Activated T-cell treated with anti-CD3 and anti-CD28 coated beads, Interleukin-2, amount 50 U/mL, for 72 hours (primary cell): ENCODE measurements at places on chromosomes 2 and 18. TPM values are rescaled to one million over a fixed set of nuclear protein-coding genes. Genes with fewer than 3 reads are reported as not detected.

KCNJ13 gene
- not detected for total RNA-seq

SH2D6 gene
- 3.2 TPM for total RNA-seq

MEMO1 gene
- 45.9 TPM for total RNA-seq

DNA sequence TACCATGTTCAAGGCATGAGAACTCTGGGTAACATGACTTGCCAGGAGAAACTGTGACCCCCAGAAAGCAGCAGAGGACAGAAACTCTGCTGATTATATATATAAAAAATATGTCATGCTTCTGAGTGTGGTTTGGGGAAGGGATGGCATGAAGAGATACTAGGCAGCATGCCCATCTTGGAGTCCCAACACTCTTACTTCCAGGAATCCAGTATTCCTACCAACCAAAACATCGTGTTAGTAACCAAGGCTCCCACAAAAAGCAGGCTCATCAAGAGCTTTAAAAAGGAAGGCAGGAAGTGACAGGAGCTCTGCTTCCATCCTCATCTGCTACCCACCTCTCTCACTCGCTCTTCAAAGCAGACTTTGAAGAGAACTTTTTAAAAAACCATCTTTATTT is 31.6 kb upstream of the TWIST2 start:
- H3K36me3 ChIP-seq: no peaks in the 10 kb centered on the region
- no peaks in the 10 kb centered on the region for H3K4me1 ChIP-seq
- DNase-seq: no peak
- H3K27ac ChIP-seq: no peak overlapping the region
- H3K27me3 ChIP-seq: peaks cover 64% of the 10 kb centered on the region

DNA sequence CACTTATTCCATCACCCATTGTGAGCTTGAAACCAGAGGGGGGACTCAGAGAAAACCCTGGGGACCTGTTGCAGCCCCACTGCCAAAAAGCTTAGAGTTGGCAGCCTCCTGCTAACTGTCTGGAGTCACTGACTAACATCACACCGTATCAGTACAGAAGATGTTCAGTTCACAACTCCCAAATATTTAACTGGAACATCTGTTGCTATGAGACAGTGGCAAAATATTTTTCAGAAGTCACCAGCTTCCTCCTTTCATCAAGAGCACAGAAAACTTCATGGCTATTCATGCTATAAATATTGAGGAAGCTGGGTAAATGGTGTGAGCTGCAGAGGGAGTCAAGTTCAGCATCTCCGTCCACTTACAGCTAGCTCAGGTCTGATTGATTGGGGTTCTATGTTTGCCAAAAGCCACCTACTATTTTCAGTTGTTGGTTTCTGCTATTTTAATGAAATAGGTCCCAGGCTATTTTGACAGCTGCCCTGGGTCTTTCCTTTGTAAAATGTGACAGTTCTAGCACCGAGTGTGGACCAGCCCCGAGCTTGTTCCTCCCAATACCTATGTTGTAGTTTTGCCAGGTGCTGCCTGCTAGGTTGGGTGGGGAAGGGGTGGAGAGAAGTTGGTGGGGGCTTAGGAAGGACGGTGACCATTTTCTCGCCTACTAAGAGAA is 9.8 kb downstream of the TUBB6 start:
- no peaks in the 10 kb centered on the region for H3K36me3 ChIP-seq
- H3K4me3 ChIP-seq: no peak overlapping the region
- no peaks in the 10 kb centered on the region for H3K4me1 ChIP-seq
- no peak overlapping the region for H3K27ac ChIP-seq
- no peaks in the 10 kb centered on the region for H3K27me3 ChIP-seq

DNA sequence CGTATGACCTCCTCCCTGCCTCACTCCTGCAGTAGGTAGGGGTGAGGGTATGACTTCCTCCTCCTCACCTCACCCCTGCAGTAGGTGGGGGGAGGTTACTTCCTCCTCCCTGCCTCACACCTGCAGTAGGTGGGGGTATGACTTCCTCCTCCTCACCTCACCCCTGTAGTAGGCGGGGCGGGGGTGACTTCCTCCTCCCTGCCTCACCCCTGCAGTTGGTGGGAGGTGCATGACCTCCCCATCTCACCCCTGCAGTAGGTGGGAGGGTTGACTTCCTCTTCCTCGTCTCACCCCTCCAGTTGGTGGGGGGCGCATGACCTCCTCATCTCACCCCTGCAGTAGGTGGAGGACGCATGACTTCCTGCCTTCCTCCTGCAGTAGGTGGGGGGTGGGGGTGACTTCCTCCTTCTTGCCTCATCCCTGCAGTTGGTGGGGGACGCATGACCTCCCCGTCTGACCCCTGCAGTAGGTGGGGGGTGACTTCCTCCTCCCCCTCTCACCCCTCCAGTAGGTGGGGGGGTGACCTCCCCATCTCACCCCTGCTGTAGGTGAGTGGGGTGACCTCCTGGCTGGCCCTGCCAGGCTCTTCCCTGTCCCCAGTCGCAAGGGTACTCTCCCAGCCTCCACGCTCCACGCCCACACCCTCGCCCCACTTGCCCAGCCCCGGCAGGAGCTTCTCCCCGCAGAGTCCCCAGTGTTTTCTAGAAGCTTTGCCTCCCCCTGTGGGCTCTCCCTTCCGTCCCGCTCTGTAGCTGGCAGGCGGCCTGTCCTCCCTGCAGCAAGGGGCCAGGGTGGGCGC is 39.3 kb downstream of the TSHZ1 start:
- no peak overlapping the region for H3K27ac ChIP-seq
- H3K4me3 ChIP-seq: no peak overlapping the region
- no peaks in the 10 kb centered on the region for H3K36me3 ChIP-seq
- no peaks in the 10 kb centered on the region for H3K27me3 ChIP-seq
- peaks cover 47% of the 10 kb centered on the region for H3K4me1 ChIP-seq

DNA sequence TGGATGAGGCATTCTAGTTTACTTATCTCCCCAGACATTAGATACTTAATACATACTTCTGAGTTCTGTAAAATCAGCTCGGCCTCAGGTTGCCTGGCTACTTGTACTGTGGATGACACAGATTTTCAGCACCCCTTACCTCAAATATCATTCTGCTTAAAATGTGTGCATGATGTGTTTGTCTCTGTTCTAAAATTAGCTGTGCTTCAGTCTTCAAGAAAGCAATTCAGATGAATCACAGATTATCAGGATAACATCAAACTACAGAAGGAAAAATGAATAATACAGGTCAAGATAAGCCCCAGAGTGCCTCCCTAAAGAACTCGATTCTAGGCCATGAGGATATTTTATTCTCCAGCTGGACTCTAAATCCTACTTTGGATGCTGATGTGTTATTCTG is 21.3 kb upstream of the MAPRE2 start:
- no peaks in the 10 kb centered on the region for H3K36me3 ChIP-seq
- H3K4me1 ChIP-seq: peaks cover 4% of the 10 kb centered on the region
- no peak overlapping the region for H3K27ac ChIP-seq
- no peak for DNase-seq

DNA sequence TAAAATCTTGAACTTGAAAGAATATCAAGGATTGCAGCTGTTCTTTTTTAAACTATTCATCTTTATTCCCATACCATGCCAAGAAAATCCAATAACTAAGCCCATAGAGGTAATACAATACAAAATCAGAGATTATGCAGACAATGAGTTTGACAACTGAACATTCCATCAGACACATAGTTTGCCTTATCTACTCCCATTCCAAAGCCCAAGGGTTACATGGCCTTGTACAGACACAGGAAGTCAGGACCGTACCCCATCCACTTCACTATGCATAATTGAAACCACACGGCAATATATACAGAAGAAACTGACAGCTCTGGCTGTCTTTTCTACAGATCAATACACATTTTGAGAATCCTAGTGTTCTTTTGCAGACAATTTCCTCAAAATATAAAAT is 181.3 kb downstream of the TMX3 start:
- no peaks in the 10 kb centered on the region for H3K36me3 ChIP-seq
- no peak overlapping the region for H3K27ac ChIP-seq
- no peak for DNase-seq
- H3K4me1 ChIP-seq: no peaks in the 10 kb centered on the region
- H3K4me3 ChIP-seq: no peak overlapping the region

- H3K27me3 ChIP-seq: no peaks in the 10 kb centered on the region
- no peak overlapping the region for H3K27ac ChIP-seq
- H3K4me3 ChIP-seq: no peak overlapping the region
- no peaks in the 10 kb centered on the region for H3K36me3 ChIP-seq
- H3K4me1 ChIP-seq: peaks cover 5% of the 10 kb centered on the region
Measured at GRCh38 chr2:127003070-127003800, 103.7 kb downstream of the BIN1 start.

DNA sequence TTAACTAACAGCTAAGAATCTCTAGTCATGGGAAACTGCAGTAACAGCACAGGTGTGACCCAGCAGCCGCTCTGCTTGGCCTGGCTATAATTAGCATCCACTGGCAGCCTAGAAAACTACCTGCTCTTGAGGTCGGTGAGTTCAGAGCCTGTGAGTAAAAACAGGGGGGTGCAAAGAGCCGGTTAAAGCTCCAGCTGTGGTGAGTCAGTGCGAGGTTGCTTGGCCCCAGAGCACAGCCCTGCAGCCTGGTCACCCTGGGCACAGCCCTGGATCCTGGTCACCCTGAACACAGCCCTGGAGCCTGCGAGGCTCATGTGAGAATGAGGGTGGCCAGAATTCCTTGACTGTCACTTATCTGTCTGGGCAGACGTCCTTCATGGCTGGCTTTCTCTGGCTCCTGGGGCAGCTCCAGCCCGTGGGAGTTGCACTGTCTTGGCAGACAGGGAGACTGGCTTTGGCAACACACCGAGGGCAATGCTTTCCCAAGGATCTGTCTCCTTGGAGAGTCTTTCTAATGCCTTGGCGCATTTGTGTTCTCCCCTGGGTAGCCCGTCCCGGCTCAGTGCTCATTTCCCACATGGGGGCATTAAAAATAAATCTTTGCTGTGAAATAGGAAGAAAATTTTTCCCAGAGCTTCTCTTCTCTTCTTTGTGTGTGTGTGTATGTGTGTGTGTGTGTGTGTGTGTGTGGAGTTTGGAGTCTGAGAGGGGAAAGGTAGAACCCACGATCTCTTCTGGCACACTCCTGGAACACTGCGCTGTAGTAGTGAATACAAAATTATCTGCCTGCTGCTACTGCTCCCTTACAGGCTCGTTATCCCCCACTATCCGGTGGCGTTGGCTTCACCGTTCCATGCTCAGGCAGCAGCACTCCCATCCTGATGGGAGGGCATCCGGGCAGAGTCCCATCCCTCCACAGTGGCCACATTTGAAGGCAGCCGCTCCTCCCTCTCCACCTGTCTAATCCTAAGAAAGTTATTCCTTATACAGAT is 250.2 kb upstream of the MEX3C start:
- peaks cover 21% of the 10 kb centered on the region for H3K27me3 ChIP-seq
- no peak overlapping the region for H3K4me3 ChIP-seq

- no peak overlapping the region for H3K27ac ChIP-seq
- no peak for DNase-seq
- H3K27me3 ChIP-seq: no peaks in the 10 kb centered on the region
- no peak overlapping the region for H3K4me3 ChIP-seq
- peaks cover 64% of the 10 kb centered on the region for H3K4me1 ChIP-seq
- H3K36me3 ChIP-seq: peaks cover 70% of the 10 kb centered on the region
Measured at GRCh38 chr2:111128096-111128495, 7.4 kb downstream of the BCL2L11 start.

- no peaks in the 10 kb centered on the region for H3K36me3 ChIP-seq
- H3K4me3 ChIP-seq: no peak overlapping the region
- no peak overlapping the region for H3K27ac ChIP-seq
- no peak for DNase-seq
- peaks cover 7% of the 10 kb centered on the region for H3K4me1 ChIP-seq
Measured at GRCh38 chr2:75208738-75209137, 9.4 kb upstream of the TACR1 start.

- no peak overlapping the region for H3K4me3 ChIP-seq
- no peaks in the 10 kb centered on the region for H3K36me3 ChIP-seq
- DNase-seq: no peak
- H3K27me3 ChIP-seq: peaks cover 26% of the 10 kb centered on the region
- no peak overlapping the region for H3K27ac ChIP-seq
Measured at GRCh38 chr2:231877533-231878456, 48.4 kb downstream of the NPPC start.

- H3K27me3 ChIP-seq: peaks cover 32% of the 10 kb centered on the region
- no peak overlapping the region for H3K4me3 ChIP-seq
- H3K4me1 ChIP-seq: no peaks in the 10 kb centered on the region
- no peak for DNase-seq
Measured at GRCh38 chr2:226813148-226813701, 13.6 kb upstream of the IRS1 start.

GRCh38 chr2:33607251-33607721 is 8.2 kb upstream of the FAM98A start:
- H3K27me3 ChIP-seq: no peaks in the 10 kb centered on the region
- no peak for DNase-seq
- no peak overlapping the region for H3K4me3 ChIP-seq
- no peaks in the 10 kb centered on the region for H3K36me3 ChIP-seq
- H3K4me1 ChIP-seq: no peaks in the 10 kb centered on the region

- peaks cover 2% of the 10 kb centered on the region for H3K36me3 ChIP-seq
- H3K27ac ChIP-seq: peak overlapping the region; percentile 90
- peaks cover 8% of the 10 kb centered on the region for H3K27me3 ChIP-seq
- peaks cover 12% of the 10 kb centered on the region for H3K4me1 ChIP-seq
- DNase-seq: no peak
- H3K4me3 ChIP-seq: peak overlapping the region; percentile 73
Measured at GRCh38 chr2:113116100-113116958, 11.1 kb upstream of the IL1RN start.

DNA sequence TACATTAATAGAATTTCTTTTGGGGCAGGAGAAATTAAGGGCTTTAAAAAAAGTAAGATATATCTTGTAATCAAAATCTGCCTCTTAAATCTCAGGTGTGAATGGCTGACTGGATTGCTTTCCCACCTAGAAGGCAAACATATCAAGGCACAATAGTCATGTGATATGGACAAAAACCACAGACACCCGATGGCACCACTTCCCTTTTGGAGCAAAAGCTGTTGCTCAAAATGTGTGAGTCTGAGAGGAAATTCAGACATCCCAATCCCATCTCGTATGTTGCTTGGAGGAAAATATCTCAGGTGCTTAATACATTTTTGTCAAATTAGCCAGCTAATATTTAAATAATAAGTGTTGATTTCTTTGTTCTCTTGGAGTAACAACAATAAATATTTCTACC is 120.7 kb downstream of the KCNF1 start:
- DNase-seq: no peak
- peaks cover 5% of the 10 kb centered on the region for H3K36me3 ChIP-seq
- no peak overlapping the region for H3K4me3 ChIP-seq
- peaks cover 4% of the 10 kb centered on the region for H3K27me3 ChIP-seq
- H3K4me1 ChIP-seq: no peaks in the 10 kb centered on the region

- no peaks in the 10 kb centered on the region for H3K4me1 ChIP-seq
- no peaks in the 10 kb centered on the region for H3K27me3 ChIP-seq
- no peak overlapping the region for H3K4me3 ChIP-seq
- no peak for DNase-seq
- no peak overlapping the region for H3K27ac ChIP-seq
Measured at GRCh38 chr2:207819839-207820784, 50.4 kb upstream of the FZD5 start.
